ENCODE measurements at places on chromosomes 11 and 22.

- DNase-seq = no peak
Measured at GRCh38 chr22:37943136-37943824, 10.1 kb downstream of the C22orf23 start.

- no peak for DNase-seq
Measured at GRCh38 chr11:88360141-88360540, 22.6 kb upstream of the CTSC start.

DNA sequence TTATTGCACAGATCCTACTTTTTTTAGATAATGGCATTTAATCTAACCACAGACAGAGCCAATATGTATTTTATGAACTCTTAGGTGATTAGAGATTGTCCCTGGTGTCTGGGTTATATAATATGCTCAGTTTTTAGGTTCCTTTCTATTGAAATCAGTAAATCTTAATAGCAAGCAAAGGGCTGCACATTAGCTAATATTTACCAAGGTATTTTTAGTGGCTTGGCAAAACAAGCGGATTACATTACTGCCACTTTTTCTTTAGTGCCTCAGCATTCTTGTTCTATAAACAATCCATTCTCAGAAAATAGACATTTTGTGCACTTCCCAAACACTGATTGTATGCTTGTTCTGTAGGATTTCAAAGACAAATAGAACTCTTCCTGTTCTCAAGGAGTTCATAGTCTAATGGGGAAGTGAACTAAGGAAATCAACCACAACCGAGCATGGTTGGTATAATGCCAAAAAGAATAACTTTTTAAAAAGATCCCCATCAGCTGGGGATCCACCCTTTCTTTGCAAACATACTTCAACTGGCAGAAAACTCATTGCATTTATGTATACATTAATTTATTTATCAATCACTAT lies 23.8 kb downstream of the KCNJ1 start:
- DNase-seq = no peak

- no peak for DNase-seq
Measured at GRCh38 chr11:19694796-19695345, 17.8 kb upstream of the NAV2 start.

DNA sequence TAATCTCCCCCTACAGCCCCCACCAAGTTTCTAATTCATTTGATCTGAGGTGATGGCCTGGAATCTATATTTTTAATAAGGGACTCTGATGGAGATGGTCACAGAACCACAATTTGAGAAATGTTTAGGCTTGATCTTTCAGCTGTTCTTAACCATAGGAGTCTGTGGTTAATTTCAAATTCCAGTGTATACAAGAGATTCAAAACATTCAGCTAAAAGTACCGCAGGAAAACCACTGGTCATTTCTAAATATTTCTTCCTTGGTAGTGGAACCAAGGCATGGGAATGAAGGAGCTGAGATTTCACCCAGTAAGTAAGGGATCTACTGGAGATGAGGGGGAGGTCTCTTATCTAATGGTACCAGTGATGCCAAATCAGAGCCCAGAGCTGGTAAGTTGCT lies 18.3 kb upstream of the GALNT18 start:
- DNase-seq = no peak

- DNase-seq = no peak
Measured at GRCh38 chr11:71459076-71459766, 6.2 kb downstream of the NADSYN1 start.

DNA sequence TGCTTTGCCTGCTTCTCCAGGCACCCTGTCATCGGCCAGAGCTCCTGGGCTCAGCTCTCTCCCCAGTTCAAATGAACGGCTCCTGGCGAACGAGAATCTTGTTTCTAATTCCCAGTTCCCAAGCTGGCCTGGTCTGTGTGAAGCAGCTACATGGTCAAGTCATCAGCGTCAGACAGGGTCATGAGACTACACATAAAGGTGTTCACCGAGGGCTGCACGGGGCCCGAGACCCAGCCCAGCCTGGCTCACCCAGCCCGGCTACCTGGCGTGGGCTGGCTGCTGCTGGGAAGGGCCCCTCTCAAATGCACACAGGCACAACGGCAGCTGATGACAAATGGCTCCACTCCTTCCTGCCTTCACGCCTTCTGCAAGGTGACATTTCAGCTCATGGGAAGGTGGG lies 14.6 kb upstream of the CELSR1 start:
- no peak for DNase-seq

- no peak for DNase-seq
Measured at GRCh38 chr22:31938296-31938695, 6.0 kb upstream of the YWHAH start.

GRCh38 chr11:44002191-44003093 lies 45.3 kb upstream of the ACCSL start:
- DNase-seq = no peak

DNA sequence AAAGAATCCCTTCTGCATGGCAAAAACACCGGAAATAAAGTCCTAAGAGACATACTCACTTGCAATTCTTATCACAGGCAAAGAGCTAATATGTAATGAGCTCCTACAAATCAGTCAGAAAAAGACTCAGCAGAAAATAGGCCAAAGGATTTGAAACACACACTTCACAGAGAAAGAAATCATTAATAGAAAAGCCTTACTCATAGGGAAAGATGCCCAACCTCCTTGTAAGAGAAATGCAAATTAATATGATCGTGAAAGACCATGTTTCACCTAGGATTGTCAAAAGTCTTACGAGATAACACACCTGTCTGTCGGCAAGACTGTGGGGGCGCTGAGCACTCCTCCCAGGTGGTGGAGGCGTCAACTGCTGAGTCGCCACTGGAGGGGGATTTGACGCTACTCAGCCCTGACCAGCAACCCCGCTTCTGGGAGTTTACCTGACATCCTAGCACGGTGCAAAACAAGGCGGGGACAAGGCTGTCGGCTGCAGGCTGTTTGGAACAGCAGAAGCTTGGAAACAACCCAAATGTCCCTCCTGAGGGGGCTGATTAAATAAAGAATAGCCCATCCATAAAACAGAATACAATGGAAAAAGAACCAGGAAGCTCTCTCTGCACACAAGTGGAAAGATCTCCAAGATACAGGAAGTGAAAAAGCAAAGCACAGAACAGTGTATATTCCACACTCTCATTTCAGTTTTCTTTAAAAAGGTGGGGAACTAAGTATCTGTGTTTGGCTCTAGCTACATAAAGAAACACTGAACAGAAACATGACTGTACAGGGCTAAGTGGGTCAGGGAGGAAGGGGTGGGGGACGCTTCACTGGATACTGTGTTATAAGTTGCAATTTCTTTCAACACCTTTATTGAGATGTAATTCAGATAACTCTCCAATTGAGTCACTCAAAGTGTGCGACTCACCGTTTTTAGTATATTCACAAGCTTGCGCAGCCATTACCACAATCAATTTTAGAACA lies 11.5 kb downstream of the CSNK1E start:
- no peak for DNase-seq

DNA sequence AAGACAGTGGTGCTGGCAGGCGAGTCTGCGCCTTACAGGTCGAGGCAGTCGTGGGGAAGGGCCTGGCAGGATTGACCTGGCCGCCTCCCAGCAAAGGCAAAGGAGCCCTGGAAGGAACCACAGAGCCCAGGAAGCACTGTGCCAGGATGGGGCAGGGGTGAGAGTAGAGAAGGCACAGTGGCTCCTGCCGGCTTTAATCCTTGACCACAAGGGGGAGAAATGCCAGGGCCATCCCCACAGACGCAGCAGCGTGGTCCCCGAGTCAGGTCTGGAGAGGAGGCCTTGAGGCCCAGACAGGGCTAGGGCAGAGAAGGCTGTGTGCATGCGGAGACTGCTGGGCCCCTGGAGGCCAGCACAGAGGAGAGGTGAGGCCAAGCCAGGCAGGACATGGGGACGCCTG lies 9.9 kb upstream of the NDUFS8 start:
- no peak for DNase-seq

DNA sequence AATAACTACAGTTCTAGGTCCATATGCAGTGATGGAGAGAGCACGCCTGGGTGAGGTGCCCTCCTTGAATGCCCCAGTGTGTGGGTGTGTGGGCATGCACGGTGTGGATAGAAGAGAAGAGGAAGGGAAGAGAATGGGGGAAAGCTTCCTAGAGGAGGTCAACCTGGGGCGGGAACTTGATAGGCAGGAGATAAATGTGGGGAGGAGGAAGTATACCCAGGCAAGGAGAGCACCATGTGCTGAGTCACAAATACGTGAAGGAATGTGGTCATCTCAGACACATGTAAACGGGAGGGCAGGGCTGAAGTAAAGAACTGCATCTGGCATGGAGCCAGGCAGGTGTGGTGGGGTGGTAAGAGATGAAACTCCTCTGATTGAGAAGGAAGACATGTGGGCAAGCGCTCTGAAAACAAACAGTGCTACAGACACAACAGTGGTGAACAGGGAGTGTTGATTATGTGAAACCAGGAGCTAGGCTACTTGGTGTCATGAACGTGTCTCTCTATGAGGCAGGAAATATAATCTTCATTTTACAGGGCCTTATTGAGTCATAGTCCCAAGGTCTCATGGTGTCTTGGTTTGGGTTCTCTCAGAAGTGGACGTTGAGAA lies 61.5 kb upstream of the EED start:
- DNase-seq = no peak

GRCh38 chr11:126233391-126233790 lies 21.8 kb downstream of the FAM118B start:
- no peak for DNase-seq

- no peak for DNase-seq
Measured at GRCh38 chr22:44195189-44195871, 14.6 kb downstream of the PARVG start.

- DNase-seq = no peak
Measured at GRCh38 chr11:33507356-33507755, 193.3 kb downstream of the C11orf91 start.

- no peak for DNase-seq
Measured at GRCh38 chr11:92885600-92885999, 83.9 kb upstream of the MTNR1B start.

DNA sequence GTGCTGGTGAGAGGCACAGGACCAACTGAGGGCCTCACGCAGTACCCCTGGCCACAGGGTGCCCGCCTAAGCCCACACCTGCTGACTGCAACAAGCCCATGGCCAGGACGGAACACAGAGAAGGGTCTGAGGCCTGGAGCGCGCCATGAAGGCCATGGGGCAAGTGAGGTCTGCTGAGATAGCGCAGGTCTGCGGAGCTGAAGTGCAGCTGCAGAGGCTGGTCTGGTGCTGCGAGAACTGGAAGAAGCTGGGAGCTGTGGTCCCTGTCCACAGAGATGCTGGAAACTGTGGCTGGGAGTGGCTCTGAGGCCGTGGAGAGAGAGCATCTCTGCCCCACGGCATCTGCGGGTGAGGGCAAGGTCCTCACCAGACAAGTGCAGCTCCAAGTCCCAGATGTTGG lies 8.3 kb downstream of the GALR3 start:
- no peak for DNase-seq

DNA sequence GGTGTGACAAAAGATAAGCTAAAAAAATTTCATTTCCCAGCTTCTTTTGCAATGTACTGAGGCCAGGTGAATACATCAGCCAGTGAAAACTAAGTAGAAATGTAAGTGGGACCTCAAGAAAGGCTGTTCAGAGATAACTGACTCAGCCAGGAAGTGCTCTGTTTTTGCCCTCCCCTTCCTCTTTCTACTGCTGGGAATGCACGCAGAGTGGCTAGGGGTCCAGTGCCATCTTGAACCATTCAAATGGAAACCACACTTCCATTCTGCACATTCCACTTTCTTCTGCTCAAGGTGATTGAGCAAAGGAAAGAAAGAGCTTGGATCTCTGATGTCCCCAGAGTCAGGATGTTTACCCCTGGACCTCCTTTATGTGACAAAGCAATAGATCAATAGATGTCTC lies 27.8 kb upstream of the LMO2 start:
- no peak for DNase-seq

- peak; percentile 32 for DNase-seq
Measured at GRCh38 chr11:78310500-78310909, 107.1 kb downstream of the GAB2 start.

DNA sequence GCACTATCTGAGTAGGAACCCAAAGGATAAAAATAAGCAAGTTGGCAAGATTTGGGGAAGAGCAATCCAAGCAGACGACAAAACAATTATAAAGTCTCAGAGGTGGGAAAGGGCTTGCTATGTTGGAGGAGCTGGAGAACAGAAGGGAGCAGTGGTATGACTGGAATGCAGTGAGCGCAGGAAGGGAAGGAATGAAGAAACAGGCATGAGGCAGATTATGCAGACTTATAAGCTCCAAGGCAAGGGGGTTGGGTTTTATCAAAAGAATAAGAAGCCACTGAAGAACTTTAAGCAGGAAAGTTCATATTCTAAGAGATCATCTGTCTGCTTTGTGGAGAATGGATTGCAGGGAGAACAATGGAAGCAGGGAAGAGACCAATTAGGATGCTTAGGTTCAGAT lies 31.7 kb downstream of the PGM2L1 start:
- DNase-seq = no peak

GRCh38 chr11:18461909-18462308 lies 6.3 kb downstream of the LDHAL6A start:
- DNase-seq = no peak

DNA sequence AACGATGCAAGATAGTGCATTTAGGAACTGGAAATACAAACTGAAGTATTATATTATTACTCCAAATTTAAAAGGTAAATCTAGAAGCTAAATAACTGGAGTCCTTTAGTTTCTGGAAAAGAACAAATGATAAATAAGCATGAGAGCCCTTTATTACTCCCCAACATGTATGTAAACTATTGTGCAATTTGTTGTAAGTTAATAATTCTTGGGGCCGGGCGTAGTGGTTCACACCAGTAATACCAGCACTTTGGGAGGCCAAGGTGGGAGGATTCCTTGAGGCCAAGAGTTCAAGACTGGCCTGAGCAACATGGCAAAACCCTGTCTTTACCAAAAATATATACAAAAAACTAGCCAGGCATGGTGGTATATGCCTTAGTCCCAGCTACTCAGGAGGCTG lies 11.1 kb downstream of the SGSM3 start:
- DNase-seq = no peak

DNA sequence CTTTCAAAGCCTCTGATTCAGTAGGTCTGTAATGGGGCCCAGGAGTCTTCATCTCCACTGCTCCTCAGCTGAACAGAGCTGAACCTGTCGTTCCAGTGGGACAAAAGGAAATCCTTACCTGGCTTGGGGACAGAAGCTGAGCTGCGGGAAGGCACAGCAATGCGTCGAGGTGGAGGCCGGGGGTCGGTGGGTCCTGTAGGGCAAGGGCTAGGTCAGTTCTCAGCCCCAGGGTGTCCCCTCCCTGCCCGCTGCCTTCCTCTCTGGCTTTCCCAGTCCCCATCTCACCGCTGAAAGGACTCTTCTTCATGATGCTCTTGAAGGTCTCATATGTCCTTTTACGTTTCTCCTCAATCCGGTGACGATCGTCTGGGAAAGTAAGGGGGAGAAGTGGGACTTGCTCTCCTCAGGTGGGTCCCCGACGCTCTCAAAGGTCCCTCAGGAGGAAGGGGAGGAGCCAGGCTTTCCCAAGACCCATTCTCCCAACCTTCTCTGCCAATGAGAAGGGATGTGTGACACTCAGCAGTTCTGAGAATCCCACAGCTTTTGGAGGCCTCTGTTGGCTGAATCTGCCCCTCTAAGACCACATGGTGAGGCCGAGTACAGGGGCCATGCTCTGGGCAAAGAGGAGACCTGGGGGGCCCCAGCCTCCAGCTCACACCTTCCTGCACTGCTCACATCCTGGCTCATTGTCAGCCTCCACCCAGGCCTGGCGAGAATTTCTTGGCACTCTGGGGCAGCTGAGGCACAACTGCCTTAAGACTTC lies 7.0 kb downstream of the RELA start:
- no peak for DNase-seq
